IPS DF 6.9 (cell line): ENCODE measurements at places on chromosomes 6 and 20.

DNA sequence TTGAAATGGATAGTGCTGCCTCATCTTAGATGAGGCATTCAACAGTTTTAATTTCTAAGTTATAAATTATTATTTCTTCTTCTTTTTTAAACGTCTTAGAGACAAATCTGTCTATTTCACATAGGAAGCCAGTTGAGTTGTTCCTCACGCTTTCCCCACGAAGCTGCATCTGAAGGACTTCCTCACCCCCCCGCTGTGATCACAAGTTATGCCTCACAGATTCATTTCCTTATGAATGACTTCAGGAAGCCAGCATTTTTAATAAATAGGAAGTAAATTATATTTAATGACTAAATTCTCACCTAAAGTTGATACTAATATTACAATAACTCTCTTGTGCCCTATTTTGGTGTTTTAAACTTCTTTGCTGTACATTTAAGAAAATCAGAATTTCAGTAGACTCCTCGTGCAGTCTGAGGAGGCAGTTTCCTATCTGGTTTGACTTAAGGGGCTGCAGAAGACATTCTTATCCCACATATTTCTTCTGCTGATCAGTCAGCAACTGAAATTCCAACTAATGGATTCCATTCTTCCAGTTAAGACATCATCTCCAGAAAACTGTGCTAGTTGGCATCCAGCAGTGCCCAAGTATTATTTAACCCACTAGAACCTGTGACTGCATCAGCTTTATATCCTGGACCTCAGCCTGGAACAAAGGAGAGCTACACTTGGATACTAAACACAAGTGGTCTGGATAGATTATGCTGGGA lies 182.7 kb upstream of the CCN2 start:
- DNase-seq, result no peak

DNA sequence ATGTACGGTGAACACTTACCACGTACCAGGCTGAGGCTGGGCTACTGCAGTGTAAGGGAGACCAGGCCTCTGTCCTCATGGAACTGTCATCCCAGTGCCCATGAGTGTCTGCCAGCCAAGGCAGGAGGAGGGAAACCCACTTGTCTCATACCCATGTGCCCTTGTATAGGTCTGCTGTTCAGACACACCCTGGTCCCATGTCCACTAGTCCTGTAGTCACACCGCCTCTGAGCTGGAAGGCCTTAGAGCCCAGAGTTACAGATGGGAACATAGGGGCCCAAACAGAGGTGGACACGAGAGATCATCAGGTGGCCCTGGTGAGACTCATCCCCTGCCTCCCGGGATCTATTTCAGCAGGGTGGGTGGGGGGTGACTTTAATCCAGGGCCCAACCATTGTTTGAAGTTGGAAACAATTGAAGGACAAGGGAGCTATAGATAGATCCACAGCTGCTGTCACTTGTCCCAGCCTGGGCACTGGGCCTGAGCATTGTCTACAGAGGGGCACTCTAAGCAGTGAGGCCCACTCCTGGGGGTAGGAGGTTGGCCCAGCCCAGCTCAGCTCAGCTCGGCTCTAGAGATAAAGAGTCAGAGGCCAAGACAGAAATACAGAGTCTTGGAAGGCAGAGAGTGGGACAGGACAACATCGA lies 14.6 kb downstream of the MYH7B start:
- DNase-seq, result no peak

DNA sequence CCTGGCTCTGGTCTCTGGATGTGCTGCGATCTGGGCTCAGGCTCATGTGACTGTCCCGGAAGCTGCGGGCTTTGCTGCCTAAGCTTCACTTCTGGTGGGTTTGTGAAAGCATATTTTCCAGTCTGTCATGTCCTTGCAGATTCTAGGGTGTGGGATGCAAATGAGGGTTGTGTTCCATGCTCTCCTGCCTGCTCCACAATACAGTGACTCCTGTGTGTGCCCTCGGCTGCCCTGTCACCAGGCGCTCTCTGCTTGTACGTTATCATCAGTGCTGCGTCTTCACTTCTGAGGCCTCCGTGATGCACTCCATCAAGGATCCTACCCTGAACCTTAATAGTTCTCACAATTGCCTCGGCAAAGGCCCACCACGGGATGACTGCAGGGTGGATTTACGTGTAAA lies 84.2 kb downstream of the TTLL2 start:
- no peak for DNase-seq

GRCh38 chr6:65566117-65566516 lies 140.9 kb downstream of the EYS start:
- no peak for DNase-seq

GRCh38 chr6:116328528-116328903 lies 42.2 kb upstream of the DSE start:
- DNase-seq, result no peak

- no peak for DNase-seq
Observed at GRCh38 chr6:118933855-118934460, 1.0 kb downstream of the MCM9 start.

DNA sequence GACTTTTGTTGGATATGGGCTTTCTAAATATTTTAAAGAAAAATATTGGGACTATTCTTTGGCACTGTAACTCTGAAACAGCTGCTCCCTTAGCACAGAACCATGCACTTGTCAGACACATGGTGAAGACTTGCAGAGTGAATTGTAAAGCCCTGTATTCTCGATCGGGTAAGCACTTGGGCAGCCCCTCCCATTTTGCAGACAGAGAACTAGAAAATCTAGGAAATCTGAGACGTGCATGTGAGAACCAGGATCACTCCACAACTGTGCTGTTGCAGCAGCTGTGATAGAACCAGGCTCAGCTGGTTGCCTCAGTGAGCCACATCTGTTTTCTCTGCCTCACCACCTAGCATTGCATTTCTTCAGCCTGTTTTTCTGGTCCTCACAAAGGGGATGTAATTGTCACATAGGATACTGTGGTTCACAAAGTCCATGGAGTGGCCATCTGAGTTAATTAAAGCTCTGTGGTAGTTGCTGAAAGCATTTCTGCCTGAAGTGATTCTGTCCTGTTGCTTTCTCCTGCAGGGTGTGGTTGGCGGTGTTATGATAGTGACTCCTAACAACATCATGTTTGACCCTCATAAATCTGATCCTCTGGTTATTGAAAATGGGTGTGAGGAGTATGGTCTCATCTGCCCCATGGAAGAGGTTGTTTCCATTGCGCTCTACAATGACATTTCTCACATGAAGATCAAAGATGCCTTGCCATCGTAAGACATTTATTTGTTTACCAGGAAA lies 71.8 kb upstream of the HINT3 start:
- no peak for DNase-seq

DNA sequence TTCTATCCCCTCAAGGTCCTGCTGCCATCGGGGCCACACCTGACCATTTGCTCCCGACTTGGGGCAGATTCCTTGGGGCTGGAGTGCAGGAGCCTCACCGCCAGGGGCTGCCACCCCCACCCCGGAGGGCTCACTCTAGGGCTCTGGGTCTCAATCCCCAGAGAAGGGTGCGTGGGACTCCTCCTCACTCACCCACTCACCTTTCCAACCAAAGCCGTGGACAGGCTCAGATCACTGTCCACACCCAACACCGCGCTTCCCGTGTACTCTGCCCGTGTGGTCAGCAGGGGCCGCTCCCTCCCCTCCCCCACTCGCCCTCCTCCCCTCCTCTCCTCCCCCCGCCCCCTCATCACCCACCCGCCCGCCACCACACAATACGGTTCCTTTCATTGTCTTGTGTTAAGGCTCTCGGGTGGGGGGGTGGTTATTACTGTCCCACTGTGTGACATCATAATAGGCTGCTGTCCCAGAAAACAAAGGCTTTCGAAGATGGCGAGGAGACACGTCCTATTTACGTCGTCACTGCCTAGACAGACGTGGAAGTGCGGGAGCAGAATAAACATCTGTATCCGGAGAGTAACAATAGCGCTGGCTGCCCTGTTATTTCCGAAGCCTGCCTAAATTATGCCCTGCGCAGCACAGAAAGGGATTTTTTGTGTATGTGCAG lies 85.8 kb downstream of the YTHDF1 start:
- no peak for DNase-seq

DNA sequence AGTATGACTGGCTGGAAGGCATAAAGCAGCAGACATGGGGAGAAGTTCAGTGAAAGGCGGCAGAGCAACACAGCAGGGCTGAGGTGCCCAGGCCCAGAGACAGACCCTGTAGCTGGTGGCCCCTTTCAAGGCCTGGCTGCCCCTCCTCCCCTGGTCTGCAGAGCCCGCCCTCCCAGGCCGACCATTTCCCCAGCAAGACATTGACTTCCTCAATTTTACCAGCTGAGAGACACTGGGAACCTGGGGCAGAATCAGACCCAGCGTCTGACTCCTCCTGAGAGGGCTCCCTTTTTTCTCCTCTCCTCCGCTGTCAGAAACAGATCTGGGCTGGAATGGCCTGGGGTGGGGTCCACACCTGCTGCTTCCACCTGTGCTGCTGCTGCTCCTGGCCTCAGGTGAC lies at the start of gene TREML4:
Gene TREML4, plus strand, starts transcription at position 254 of the 400 bp plus-strand sequence. Its CDS starts 79 bp downstream, at position 333.
- DNase-seq, result no peak

- no peak for DNase-seq
Observed at GRCh38 chr6:22878706-22879105, 309.3 kb downstream of the HDGFL1 start.

- no peak for DNase-seq
Observed at GRCh38 chr6:73252703-73253102, 10.3 kb downstream of the KHDC1 start.

DNA sequence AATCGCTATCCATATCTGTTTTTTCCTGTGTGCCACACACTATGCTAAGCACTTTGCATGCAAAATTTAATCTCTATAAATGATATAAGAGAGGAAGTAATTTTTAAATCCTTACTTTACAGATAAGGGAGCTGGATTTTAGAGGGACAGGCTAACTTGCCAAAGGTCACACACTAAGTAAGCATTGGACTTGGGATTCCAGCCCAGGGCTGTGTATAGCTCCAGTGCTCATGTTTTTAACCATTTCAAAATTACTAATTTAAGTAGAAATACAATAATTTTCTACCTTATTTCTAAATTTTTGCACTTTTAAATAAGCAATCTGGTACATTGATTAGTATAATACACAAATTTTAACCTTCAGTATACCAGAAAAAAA lies 144.6 kb downstream of the UST start:
- no peak for DNase-seq

- DNase-seq, result no peak
Observed at GRCh38 chr6:111423960-111424846, 58.8 kb downstream of the REV3L start.

DNA sequence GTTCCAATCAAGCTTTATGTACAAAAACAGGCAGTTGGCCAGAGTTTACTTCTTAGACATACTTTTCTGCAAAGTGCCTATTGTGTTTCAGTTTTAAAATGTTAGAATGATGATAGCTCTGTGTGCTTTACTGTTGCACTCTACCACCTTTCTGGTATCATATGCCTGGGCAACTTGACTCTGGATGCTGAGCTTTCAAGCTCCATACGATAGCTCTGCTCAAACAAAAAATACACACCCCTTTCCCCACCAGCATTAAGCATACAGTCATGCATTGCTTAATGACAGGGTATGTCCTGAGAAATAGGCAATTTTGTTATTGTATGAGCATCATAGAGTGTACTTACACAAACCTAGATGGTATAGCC lies 123.1 kb downstream of the RCAN2 start:
- DNase-seq, result no peak

- DNase-seq, result no peak
Observed at GRCh38 chr6:76840041-76840745, 623.1 kb downstream of the HTR1B start.

DNA sequence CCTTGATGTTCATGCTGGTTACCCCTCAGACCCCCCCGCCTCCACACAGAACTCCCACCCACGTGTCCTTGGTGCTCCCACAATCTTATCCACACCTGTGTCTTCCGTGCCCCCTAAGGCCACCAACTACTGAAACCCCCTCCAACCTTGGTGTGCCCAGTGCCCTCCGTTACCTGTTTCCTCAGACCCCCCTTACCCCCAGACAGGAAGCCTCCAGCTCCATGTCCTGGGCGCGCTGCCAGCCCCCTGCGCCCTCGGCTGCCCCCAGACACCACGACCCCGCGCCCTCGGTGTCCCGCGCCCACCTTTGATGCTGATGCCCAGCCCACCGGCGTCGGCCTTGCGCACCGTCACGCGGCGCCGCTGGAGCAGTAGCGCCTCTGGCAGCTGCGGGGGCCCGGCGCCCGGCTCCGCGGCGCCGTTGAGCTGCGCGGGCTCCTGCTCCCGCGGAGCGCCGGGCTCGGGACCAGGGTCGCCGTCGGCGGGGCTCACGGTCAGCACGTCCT lies 504 bp downstream of the SNTA1 start:
- DNase-seq, result no peak

- DNase-seq, result no peak
Observed at GRCh38 chr6:44696099-44696498, 308.6 kb downstream of the CDC5L start.

DNA sequence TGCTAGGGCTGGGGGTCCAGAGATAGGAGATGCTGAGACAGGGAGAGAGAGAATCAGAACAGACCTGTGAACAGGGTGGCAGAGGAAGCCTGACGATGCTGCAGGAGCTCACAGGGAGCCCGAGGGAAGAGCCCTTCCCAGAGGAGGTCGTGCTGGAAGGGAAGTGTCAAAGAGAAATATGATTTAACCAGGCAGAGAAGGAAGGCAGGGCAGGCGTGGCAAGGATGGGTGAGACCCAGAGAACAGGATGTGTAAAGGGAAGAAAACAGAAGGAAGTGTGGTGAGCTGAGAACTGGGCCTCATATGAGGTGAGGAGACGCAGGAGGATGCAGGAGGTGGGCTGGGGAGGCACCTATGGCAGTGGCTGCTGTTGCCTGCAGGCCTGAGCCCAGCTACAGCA lies 105.6 kb downstream of the ZDHHC14 start:
- DNase-seq, result no peak

GRCh38 chr6:145076115-145076841 lies 659.0 kb downstream of the EPM2A start:
- no peak for DNase-seq

- no peak for DNase-seq
Observed at GRCh38 chr6:87909849-87910248, 137.8 kb upstream of the SPACA1 start.

DNA sequence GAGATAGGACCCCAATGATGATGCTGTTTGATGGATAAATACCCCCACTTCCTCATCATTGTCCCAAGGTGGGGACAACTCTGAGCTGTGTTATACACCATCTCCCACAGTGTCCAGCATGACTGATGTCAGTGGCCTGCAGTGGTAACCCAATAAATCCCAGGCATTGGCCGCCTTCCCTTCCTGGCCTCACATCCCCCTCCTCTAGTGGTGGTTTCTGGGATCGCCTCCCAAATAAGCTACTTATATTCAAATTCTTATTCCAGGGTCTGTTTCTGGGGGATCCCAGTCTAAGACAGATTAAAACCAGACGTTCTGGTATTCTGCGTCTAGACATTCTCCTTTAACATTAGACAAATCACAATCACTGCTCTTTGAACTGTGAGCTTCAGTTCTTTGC lies 90.6 kb downstream of the SCP2D1 start:
- DNase-seq, result no peak

GRCh38 chr20:17495826-17496225 lies 35.4 kb downstream of the BFSP1 start:
- no peak for DNase-seq

DNA sequence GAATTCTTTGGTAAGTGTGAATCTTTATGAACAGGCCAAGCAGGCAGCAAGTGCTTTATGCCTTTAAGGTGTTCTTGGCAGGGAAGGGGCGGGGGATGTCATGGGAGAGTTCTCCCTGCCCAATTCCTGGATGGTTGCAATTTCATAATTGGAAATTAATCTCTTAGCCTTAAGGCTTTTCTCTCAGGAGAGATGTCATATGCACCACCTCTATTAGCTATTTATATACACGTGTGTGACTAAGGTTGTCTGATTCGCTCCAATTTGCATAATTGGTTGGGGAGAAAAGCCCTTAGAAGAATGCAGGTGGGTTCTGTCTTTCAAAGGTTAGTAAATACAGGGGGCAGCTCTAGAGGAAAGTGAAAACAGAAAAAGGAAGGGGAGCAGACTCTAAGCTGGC lies 5.2 kb upstream of the ENPP5 start:
- no peak for DNase-seq
